Urinary bladder (tissue), 4 donors: ENCODE measurements at places on chromosomes 3 and 15. TPM values are rescaled to one million over a fixed set of nuclear protein-coding genes. Genes with fewer than 3 reads are reported as not detected.

DNA sequence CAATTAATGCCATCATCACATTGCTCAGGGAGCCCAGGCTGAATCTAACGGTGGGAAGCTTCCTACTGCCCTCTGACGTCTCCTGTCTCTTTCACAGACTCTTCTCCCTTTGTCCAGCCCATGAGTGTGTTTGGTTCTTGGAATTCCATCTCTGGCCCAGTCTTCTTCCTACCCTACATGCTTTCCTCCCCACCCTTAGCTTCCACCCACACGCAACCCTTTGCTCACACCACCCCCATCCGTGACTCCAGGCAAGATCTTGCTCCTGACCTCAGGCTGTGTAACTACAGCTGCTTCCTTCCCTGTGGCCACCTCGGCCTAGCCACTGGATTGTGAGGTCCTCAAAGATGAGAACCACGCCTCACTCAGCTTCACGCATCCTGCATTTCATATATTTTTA lies 72.3 kb upstream of the THBS1 start:
- DNase-seq, result no peak

- no peak for DNase-seq
Observed at GRCh38 chr3:75042941-75043340, 428.5 kb upstream of the CNTN3 start.

DNA sequence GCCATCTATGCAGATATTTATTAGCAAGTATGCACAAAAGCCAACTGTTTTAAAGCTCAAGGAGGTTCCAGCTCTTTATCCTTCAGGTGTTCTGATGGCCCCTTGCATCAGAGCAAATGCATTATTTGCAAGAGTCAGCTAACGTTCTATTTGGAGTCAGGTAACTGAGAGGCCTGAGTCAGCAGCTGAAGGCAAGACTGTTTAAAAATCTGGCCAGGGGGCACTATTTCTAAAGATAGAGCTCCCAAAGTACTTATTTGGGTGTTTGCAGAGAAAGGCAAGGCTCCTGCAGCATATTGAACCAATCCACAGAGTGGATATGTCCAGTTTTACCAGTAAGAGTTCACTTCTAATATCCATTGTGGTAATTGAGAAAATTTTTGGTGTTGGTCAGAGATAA lies 146.1 kb downstream of the LRTM1 start:
- DNase-seq, result no peak

GRCh38 chr3:182464513-182465145 lies 328.7 kb upstream of the ATP11B start:
- DNase-seq, result no peak

- no peak for DNase-seq
Observed at GRCh38 chr3:15152184-15152583, 53.2 kb upstream of the RBSN start.

DNA sequence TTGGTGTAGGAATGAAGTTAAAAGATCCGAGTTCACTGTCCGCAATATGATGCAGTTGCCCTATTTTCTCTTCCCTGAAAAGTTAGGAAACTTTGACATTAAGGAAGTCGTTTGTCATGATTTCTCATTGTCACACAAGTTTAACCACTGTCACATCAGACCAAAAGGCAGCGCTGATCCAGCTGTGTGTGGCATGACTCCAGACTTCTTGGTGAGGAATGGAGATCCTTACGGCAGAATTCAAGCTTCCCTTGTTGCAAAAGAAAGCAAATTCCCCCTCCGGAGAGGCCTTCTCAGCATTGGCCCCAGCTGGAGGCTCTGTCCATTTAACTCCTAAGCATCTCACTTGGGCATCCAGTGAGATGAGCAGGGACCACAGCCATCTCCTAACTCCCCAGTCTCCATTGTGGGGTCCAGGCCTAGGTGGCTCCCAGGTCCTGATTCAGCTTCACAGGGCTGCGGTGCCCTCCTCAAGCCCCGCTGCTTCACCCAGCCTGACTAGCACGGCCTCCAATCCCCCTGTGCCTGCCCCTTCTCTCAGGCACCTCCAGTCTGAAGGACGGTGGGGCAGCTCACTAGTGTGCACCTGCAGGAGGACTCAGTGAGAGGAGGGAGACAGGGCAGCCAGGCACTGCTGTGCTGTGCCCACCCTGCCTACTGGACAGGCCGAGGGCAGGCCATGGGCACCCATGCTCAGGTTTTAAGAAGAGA lies 159.5 kb downstream of the CHSY1 start:
- no peak for DNase-seq

- no peak for DNase-seq
Observed at GRCh38 chr15:59259137-59259943, 52.7 kb downstream of the LDHAL6B start.

GRCh38 chr3:150278843-150279381 lies 129.2 kb upstream of the TSC22D2 start:
- no peak for DNase-seq

GRCh38 chr3:47005212-47006144 lies 26.0 kb downstream of the NBEAL2 start:
- no peak for DNase-seq

DNA sequence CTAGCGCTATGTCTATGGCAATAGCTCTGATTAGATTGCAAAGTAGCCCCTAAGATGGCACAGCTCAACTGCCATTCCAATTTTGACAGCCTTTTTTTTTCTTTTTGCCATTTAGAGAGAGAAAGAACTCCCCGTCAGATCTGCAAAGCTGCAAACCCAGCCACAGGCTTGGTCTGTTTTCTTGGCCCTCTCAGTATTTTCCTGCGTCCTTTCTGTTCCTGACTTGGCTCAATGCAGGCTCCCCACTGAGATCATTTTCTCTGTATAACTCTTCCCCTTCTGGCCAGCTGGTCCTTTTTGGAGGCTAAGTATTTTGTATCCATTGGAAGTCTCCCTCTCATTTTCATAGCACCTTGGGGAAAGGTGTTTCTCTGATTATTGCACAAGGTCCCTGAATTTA lies 386.7 kb downstream of the UNC13C start:
- no peak for DNase-seq

GRCh38 chr3:184196536-184196935 lies 10.5 kb downstream of the ABCF3 start:
- no peak for DNase-seq

TEX55 gene
- not detected for total RNA-seq

FANCD2OS gene
- not detected for total RNA-seq

TNIK gene
- 26.6 TPM for total RNA-seq

SLC12A1 gene
- not detected for total RNA-seq
